ENCODE measurements at places on chromosomes 5 and 9. TPM values are rescaled to one million over a fixed set of nuclear protein-coding genes. Genes with fewer than 3 reads are reported as not detected.
A peak's percentile ranks its signal among the peaks of the same experiment; 100 is the strongest.

Gene BARHL1
- not detected for total RNA-seq

Gene CCL21
- total RNA-seq: not detected

Gene FOXD4L4
- not detected for total RNA-seq

DNA sequence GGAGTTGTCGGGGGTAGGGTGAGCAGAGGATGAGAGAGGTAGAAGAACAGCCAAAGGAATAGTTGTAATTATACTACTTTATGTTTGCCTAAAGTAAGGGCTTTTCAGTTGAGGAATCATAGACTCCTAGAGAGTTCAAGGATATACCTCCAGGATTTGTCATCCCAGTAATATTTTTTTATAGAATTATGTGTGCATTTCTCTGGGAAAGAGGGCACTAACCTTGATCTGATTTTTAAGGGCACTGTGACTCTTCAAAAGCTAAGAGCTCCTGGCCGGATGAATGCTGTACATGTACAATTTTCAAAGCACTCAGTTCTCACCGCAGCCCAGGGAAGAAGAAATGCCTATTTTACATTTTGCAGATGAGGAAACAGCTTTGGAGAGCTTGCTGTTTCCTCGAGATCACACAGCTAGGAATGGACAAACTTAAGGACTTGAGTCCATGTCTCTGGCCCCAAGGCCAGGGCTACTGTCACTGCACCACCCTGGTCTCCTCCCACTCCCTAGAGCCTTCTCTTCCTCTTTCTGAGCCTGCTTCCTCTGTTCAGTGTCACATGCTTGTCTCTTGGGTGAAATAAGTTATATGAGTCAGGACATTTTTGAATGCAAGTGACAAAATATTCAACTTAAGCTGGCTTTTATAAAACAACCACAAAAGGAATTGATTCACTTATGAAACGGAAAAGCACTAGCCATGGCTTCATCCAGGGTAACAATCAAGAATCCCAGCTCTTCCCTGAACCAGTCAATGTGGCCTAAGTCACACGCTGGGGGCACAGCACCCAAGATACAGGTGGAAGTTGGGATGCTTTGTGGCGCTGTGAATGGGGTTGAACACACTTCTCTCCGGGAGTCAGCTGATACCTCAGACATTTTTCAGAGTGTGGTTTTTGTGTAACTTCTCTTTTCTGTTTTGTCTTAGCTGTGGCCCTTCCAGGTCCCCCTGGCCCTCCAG, 45.7 kb upstream of the TGFBR1 start:
- DNase-seq: no peak

GRCh38 chr5:95817430-95817829, 5.1 kb downstream of the GLRX start:
- DNase-seq: no peak

GRCh38 chr5:181120306-181120705, 10.7 kb downstream of the OR2V1 start:
- DNase-seq: no peak

DNA sequence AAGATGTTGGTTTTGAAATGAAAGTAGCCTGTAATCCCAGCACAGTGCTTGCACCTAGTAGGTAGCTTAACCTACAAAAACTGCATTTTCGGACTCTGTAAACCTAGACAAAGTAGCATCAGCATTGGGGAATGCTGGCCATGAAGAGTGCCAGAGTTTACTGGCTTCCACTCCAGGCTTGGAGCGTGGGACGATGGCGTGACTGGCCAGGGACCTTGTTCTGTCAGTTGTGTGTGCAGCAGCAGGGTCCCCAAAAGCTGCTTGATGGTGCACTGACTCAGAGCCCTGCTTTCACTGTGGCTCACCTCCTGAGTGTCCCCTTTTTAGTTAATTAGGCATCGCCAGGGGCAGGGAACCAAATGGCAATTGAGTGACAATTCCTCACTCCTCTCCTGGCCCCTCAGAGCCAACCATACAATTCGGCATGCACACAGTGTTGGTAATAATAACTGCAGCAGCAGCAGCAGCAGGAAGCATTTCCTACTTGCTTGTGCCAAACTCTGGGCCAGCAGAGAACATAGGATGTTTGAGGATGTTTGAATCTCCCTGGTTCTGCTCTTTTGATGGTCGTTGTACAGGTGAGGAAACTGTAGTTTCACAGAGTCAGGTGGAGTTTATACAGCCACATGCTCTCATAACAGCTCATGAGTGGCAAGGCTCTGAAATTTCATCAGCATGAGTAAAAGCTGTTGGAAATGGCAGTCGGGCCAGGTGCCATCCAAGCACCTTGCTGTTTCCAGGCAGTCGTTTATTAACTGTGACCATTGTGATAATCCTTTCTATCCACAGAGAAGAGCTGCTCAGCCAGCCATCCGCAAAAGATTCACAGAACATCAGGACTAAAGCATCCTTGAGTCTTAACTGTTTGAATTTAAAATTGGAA, 4.2 kb downstream of the UBE2QL1 start:
- DNase-seq: no peak

DNA sequence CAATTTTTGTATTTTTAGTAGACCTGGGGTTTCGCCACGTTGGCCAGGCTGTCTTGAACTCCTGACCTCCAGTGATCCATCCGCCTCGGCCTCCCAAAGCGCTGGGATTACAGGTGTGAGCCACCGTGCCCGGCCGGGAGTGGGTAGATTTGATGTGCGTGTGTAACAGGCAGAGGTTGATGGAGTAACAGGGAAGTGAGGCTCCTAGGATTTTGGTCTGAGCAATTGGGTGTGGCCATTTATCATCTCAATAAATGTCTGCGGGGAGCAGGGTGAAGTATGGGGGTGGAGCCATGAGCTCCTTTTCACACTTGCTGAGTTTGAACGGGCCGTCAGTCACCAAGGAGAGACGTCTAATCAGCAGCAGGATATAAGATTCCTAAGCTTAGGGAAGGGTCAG, 1.2 kb upstream of the REXO4 start:
- DNase-seq: no peak

GRCh38 chr9:91483189-91483691, 59.6 kb upstream of the NFIL3 start:
- no peak for DNase-seq

- no peak for DNase-seq
Measured at GRCh38 chr5:128535251-128535650, 2.8 kb downstream of the FBN2 start.

DNA sequence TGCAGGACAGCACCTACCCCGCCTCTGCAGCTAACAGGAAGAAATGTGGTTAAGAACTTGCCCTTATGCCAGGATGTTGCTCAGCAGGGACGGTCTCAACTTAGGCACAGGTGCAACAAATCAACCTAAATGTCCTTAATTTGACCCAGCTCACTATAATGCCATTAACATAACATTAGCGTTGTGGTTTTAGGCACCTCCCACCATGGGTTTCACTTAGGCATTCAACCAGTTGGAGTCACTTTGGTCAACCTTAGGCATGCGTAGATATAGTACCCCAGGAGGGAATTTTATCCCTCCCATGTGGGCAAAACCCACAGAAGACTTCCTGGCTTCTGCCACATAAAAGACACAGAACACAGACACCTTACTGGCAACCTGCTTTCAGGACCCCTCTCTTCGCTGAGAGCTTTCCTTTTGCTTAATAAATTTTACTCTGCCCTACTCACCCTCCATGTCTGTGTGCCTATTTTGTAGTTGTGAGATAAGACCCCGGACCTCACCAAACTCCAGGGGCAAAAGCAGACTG, 8.7 kb upstream of the ERAP1 start:
- no peak for DNase-seq

DNA sequence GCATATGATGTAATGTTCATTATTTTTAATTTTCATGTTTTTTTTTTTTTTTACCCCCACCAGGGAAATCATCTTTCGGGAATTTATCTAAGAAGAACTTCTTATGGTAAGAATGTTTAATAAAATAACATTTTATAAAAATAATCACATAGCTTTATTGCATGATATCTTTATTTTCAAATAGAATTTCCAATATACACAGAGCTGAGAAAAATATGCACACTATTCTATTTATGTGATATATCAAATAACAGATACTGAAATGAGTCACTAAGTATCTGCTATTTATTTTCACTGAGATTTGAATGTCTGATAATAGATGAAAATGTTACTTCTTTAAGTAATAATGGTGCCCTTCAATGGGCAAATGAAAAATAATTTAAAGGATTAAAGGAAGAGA, 1217.3 kb downstream of the MAT2B start:
- DNase-seq: no peak

GRCh38 chr5:67182301-67182790, 14.3 kb downstream of the CD180 start:
- DNase-seq: peak; percentile 55

DNA sequence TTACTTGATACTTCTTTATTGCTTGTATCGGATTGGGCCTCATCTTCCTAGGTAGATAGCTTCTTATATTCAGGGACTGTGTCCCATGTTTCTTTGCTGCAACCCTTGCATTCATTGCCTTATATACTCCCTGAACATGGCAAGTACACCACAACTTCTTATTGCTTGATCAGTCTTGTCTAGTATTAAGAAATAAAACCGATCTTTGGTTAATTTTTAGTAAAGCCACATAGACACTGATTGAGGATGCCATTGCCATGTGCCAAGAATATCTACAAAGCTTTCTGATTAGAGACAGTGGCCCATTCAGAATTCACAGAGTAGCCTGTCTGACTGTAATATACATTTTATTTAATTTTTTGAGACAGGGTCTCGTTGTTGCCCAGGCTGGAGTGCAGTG, 34.7 kb upstream of the ANKRD55 start:
- no peak for DNase-seq

Data from H1 (cell line).